ENCODE measurements at places on chromosomes 7 and 10. TPM values are rescaled to one million over a fixed set of nuclear protein-coding genes. Genes with fewer than 3 reads are reported as not detected.

DNA sequence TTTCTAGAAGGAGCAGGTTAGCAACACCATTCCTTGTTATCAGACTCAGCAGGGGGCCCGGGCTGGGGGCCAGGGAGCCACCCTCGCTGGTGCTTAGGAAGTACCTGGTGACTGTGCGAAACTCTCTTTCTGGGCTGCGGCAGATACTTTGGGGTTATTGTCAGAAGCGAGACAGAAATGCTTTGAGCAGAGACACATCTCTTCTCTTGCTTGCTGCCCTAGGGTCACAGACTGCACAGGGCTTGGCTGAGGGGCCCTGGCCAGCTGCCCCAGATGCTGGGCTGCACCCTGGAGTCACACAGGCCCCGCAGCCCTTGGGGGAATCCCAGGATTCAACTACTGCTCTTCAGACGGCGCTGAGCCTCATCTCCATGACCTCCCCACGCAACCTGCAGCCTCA lies 91.9 kb downstream of the WDFY4 start:
- no peak overlapping the region for H3K4me3 ChIP-seq
- no peaks in the 10 kb centered on the region for H3K36me3 ChIP-seq
- no peak overlapping the region for H3K27ac ChIP-seq
- DNase-seq = no peak
- no peaks in the 10 kb centered on the region for H3K4me1 ChIP-seq

Gene LGI1
- 0.41 TPM for total RNA-seq

Gene TLX1
- total RNA-seq = not detected

DNA sequence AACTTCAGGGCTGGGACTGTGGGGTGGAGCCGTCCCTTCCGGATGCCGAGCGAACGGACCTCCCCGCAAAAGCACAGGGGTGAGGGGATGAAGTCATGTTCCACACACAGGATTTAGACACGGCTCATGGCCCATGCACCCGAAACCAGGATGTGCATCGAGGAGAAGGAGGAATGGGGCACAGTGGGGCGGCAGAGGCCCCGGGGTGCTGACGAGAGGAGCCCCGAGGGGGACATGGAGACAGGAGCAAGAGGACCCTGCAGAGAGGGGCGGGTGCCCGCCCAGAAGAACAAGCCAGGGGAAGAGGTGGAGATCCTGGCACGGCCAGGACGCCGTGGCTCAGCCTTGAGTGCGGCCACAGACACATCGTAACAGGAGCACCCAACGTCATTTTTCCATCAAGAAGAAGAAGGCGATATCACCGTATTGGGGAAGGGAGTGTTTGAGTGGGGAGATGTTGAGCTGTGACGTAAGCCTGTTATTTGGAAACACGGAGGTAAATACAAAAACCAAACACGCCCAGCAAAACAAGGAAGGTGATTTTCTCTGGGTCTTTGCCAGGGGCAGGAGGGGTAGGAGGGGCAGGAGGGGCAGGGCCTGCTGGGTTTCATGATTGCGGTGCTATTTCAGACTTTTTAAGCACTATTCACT lies 25.3 kb upstream of the FOXL3 start:
- no peak for DNase-seq
- H3K4me3 ChIP-seq = peak overlapping the region; percentile 16
- H3K27me3 ChIP-seq = no peaks in the 10 kb centered on the region

DNA sequence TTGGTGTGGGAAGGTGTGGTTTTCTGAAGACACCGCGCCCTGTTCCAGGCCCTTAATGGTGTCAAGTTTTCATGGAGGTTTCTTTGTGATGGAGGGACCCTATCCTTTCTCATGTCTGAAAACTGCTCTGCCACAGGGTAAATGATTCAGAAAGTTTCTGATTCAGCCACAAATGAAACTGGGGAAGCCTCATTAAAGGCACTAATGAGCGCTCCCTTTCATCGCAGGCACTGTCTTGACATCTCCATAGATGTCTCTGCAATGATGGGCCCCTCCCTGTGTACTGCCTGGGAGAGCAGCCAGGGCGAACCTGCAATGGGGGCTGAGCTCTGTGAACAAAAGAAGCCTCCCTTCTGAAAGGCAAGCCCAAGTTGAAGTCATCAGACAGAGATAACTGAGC lies 355.3 kb downstream of the PRPF18 start:
- DNase-seq = no peak
- no peaks in the 10 kb centered on the region for H3K27me3 ChIP-seq
- H3K4me1 ChIP-seq = no peaks in the 10 kb centered on the region

- DNase-seq = no peak
- no peaks in the 10 kb centered on the region for H3K4me1 ChIP-seq
- no peaks in the 10 kb centered on the region for H3K27me3 ChIP-seq
Measured at GRCh38 chr7:103413407-103413806, 32.6 kb downstream of the SLC26A5 start.

DNA sequence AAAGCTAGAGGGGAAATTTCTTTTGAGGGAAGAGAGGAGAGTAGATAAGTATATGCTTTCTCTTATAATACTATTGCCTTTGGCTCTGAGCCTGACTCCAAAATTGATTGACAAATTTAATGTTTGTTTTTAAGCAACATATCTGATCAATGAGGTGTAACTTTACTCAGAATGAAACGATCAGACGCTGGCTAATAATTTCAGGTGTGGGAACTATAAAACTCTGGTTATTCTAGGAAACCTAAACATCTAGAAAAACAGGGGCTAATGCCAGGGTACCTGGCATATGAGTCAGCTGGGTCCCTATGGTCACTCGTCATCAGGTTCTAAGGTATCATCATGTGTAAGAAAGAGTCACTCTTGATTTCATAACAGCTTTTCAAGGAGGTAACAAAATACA lies 139.7 kb downstream of the ATE1 start:
- no peak overlapping the region for H3K4me3 ChIP-seq
- DNase-seq = no peak
- no peaks in the 10 kb centered on the region for H3K4me1 ChIP-seq
- no peaks in the 10 kb centered on the region for H3K27me3 ChIP-seq
- H3K36me3 ChIP-seq = peaks cover 35% of the 10 kb centered on the region

DNA sequence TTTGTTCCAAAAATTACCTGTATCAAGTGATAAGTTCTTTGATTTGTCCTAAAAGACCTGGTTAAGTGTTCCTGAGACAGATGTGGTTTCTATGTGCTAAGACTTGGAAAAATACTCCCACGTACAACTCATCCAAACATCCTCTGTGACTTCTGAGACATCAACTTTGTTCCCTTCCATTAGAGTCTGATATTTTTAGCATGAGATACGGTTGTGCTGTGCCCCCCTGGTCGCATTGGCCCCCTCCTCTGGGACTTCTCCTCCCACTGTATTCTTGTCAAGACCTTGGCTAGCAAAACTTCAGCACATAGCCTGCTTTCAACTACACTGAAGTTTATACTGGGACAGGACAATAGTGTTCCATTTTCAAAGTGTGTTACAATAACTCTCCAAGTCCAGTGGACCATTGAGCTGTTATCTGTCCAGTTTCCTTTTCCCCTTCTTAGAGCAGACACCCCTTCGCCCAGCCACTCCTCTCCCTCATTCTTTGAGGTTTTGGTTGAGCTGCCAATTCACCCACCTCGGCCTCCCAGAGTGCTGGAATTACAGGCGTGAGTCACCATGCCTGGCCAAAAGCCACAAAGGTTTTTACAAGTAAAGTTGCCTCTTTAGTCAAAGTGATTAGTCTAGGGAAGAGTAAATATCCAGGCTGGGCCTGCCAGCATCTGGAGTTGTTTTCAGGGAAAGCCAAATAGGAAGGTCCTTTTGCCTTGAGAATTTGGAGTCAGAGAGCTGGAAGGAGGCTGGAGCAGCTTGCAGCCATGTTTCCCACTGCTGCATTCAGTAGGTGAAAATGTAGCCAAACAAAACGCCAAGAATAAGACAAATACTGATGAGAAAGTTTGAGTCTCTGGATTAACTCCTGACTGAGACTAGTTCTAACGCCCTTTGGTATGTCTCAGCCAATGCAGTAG lies 17.8 kb upstream of the PDLIM1 start:
- H3K4me1 ChIP-seq = peaks cover 46% of the 10 kb centered on the region
- H3K4me3 ChIP-seq = no peak overlapping the region
- no peaks in the 10 kb centered on the region for H3K36me3 ChIP-seq
- DNase-seq = no peak
- H3K27me3 ChIP-seq = no peaks in the 10 kb centered on the region

Gene SLC16A9
- total RNA-seq = 15.6 TPM

Gene CCL24
- 3.9 TPM for total RNA-seq

DNA sequence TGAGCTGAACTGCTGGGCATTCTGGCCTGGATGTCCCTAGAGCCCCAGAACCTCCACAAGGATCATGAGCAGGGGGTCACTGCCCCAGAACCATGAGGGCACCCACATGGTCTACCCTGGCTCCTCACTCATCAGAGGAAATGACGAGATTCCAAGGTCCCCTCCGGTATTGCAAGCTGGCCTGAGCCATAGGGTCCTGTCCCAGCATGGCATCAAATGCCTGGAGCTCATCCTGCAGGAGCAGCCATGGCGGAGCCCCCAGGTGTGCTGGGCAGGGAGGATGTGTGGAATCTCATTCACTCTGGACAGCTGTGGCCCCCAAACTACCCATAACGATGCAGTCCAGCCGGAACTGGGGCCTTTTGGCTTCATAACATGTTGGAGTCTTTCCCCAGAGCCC lies 66.6 kb upstream of the ANTXRL start:
- DNase-seq = no peak
- H3K4me1 ChIP-seq = no peaks in the 10 kb centered on the region
- no peaks in the 10 kb centered on the region for H3K36me3 ChIP-seq
- no peak overlapping the region for H3K27ac ChIP-seq

Gene TRPV5
- not detected for total RNA-seq

DNA sequence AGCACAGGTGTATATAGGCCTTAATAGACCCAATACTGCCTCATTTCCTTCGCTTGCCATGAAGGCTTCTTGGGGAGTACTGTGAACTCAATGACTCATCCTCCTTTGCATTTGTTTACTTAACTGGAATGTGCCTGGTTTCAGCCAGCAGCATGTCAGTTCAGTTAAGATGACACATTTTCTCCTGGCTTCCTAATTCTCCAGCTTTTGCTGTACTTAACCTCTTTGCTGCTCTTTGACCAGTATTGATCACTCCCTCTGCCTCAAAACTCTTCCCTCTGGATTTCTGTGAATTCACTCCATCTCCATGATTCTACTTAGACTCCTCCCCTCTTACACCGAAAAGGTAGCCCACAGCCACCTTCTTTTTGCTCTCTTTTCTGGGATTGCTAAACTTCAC lies 135.7 kb downstream of the MAGI2 start:
- DNase-seq = no peak
- no peaks in the 10 kb centered on the region for H3K36me3 ChIP-seq
- H3K27me3 ChIP-seq = no peaks in the 10 kb centered on the region
- H3K4me3 ChIP-seq = no peak overlapping the region

GRCh38 chr7:2225830-2226229 lies 6.9 kb downstream of the MAD1L1 start:
- no peaks in the 10 kb centered on the region for H3K27me3 ChIP-seq
- DNase-seq = no peak
- H3K36me3 ChIP-seq = peaks cover 12% of the 10 kb centered on the region
- H3K4me3 ChIP-seq = no peak overlapping the region
- H3K27ac ChIP-seq = peak overlapping the region; percentile 63

GRCh38 chr10:45640941-45641340 lies 31.6 kb downstream of the ZFAND4 start:
- H3K36me3 ChIP-seq = no peaks in the 10 kb centered on the region
- no peak for DNase-seq
- no peaks in the 10 kb centered on the region for H3K4me1 ChIP-seq
- no peak overlapping the region for H3K4me3 ChIP-seq
- no peak overlapping the region for H3K27ac ChIP-seq

DNA sequence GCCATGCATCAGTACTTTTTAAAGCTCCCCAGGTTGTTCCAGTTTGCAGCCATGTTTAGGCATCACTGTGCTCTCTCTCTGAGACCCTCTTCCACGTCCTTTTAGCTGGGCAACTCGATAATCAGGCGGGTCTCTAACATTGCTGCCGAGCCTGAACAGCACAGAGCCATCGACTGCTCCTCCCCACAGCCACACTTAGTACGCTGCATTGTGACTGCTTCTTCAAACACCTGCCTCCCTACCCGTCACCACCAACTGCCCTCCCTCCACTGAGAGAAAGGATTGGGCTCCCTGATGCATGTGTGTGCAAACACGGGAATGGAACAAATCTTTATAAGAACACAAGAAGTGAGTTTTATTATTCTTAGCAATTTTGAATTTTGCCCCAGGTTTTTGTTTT lies 11.4 kb upstream of the TACR2 start:
- H3K27ac ChIP-seq = no peak overlapping the region
- no peaks in the 10 kb centered on the region for H3K4me1 ChIP-seq
- H3K4me3 ChIP-seq = no peak overlapping the region
- H3K36me3 ChIP-seq = no peaks in the 10 kb centered on the region
- H3K27me3 ChIP-seq = no peaks in the 10 kb centered on the region

- H3K4me3 ChIP-seq = no peak overlapping the region
- H3K36me3 ChIP-seq = no peaks in the 10 kb centered on the region
- no peak for DNase-seq
- H3K27ac ChIP-seq = no peak overlapping the region
- no peaks in the 10 kb centered on the region for H3K27me3 ChIP-seq
Measured at GRCh38 chr10:82392533-82392932, 517.5 kb downstream of the NRG3 start.

GRCh38 chr10:78175444-78176015 lies 141.9 kb downstream of the RPS24 start:
- H3K27me3 ChIP-seq = no peaks in the 10 kb centered on the region
- no peaks in the 10 kb centered on the region for H3K36me3 ChIP-seq
- H3K4me3 ChIP-seq = no peak overlapping the region

DNA sequence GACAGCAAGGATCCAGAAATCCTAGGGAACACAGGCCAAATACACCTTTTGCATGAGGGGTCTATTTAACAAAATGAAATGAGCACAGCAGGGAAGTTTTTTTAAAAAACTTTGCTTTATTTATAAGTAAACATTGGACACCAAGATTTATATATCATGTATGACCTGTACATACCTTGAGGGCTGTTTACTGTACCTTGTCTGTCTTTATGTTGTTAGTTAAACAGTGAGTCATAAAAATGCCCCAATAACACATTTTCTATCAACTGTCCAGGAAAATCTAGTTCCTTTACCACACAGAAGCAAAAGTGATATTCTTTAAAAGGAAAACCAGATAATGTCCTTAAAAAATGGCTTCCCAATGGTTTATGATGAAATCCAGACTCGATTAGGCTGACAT lies 45.1 kb upstream of the AGR3 start:
- H3K27ac ChIP-seq = no peak overlapping the region
- no peaks in the 10 kb centered on the region for H3K27me3 ChIP-seq
- no peaks in the 10 kb centered on the region for H3K36me3 ChIP-seq
- DNase-seq = no peak

- no peak overlapping the region for H3K27ac ChIP-seq
- no peak overlapping the region for H3K4me3 ChIP-seq
- DNase-seq = no peak
- H3K4me1 ChIP-seq = peaks cover 94% of the 10 kb centered on the region
Measured at GRCh38 chr10:62079885-62080559, 178.5 kb downstream of the ARID5B start.

Gene AGBL3
- 0.38 TPM for total RNA-seq

- DNase-seq = no peak
- no peak overlapping the region for H3K4me3 ChIP-seq
- no peaks in the 10 kb centered on the region for H3K27me3 ChIP-seq
- H3K27ac ChIP-seq = no peak overlapping the region
- H3K4me1 ChIP-seq = no peaks in the 10 kb centered on the region
- H3K36me3 ChIP-seq = no peaks in the 10 kb centered on the region
Measured at GRCh38 chr10:97169063-97169462, 16.7 kb downstream of the SLIT1 start.

Measured in esophagus squamous epithelium (tissue), 5 donors.